Astrocyte of the cerebellum (primary cell): ENCODE measurements at places on chromosomes 12 and 14.

- DNase-seq: peak; percentile 24
These were observed 44.5 kb upstream of the EEA1 start for GRCh38 chr12:92973614-92974013.

GRCh38 chr14:36513451-36514277, 6.4 kb downstream of the NKX2-1 start:
- DNase-seq: no peak

GRCh38 chr14:96235426-96235825, 20.6 kb upstream of the BDKRB1 start:
- no peak for DNase-seq

DNA sequence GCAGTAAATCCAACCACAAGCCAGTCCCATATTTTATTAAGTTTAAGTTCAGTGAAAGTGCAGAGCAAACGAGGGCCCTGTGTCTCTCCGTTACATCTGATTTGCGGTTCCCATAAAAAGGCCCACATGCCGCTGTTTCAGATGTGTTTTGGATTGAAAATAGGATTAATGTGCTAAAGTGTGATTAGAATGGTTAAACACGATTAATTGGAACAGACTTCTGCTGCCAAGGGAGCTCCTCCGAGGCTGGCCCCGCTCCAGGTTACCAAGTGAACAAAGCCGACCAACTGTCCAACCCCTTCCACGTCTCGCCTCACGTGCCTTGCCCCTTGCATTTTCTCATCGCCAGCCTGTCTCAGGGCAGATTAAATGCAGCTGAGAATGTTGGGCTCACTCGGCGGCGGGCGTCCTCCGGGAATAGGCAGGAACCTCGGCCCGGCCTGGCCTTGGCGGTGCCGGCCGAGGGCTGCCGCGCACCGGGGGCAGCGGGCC, 166.5 kb upstream of the GSC start:
- DNase-seq: peak; percentile 15

DNA sequence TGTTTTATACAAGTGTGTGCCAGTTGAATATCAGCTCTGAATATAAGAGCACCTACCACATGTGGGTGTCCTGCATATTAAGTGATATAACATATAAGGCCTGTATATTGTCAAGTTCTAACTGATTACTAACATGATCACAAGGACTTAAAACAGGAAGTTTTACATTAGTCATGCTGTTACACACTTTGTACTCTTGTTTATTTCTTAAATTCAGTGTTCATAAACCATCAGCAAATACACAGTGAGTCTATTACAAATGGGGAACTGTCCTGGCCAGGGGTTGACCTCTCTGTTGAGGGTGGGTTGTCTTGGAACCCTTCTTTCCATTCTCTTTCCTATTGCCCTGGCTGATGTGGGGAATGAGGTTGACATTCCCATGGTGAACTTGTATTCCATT, 19.1 kb downstream of the HELB start:
- no peak for DNase-seq

- DNase-seq: no peak
These were observed 7.6 kb downstream of the ISM2 start for GRCh38 chr14:77491056-77491455.

DNA sequence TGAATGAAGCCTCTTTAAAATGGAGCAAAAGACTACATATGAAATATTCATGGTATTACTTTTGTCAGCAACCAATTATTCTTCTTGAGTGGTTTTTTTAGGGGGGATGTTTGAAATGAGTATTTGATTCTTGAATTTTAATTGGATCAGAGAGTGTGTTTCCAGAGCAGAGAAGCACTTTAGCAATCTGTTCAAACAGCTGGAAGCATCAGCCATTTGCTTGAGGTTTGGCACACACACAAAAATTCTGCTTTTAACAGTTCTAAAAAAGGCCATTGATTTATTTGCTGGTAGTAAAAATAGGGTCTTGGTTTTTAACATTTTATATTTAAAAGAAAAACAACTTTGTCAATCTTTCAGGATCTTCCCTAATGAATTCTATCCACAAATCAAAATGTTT, 292.7 kb downstream of the LRFN5 start:
- peak; percentile 32 for DNase-seq

DNA sequence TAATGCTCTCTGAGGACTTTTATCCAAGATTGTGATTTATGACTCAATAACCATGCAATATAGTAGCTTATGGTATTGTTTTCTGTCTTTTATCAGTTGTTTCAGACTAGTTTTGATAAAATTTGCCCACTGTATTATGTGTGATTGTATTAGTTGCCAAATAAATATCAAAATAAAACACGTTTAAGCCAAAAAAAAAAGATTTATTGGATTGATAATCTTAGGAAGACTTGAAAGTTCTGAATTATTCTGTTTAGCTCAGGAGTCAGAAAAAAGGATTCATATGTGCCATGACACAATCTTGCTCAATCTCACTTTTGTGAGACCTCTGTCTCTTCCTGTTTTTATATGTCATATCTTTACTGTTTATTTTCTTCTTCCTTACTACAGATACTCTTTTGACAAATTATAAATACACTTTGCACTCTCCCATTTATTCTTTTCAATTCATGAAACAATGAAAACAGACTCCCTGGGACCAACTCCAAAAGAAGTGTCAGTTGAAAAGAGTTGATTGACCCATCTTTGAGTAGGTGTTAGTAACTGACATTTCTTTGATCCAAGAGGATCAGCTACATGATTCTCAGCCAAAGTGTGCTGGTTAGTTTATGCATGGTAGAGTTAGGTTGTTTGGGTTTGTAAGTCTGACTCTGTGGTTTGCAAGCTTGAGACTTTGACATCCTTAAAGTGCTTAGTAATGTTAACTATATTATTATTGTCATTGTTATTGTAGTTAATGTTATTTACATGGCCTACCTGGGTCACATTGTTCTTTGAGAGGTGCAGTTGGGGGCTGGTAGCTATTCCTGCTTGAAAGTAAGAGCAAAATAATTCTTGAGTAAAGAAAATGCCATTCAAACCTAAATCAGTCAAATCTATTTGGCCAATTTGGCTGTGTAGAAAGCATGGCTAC, 2.5 kb downstream of the OR6C76 start:
- no peak for DNase-seq

DNA sequence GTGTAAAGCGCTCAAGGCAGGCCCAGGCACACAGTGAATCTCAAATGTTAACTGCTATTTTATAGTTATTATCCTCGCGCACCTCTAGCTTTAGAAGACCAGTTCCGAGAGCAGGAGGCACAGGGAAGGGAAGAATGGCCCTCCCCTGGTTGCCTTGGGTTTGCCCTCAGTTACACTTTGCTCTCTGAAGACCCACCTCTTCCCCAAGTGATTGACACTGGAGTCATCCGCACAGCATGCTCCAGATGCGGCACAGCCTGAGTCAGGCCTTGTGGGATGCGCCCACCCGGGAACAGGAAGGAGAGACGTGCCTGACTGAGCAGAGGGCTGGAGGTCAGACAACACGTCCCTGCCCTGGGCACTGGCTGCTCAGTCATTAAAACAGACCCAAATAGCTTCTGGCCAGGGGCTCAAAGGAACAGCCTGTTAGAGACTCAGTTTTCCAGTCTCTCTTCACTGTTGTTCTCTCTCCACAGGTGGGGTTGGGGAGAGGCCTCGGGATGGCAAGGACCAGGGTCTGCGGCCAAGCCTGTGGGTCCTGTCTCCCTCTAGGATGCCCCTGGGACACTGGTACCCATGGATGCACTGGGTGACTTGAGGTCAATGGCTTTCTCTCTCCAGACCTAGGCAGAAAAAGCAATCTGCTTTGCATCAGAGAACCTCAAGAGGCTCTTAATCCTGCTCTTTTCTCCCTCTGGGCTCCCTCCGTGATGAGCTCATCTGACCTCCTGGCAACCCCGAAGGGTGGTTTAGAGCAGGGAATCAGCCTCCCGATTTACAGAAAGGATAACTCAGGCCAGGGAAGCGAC, 13.6 kb upstream of the MLXIP start:
- DNase-seq: no peak

DNA sequence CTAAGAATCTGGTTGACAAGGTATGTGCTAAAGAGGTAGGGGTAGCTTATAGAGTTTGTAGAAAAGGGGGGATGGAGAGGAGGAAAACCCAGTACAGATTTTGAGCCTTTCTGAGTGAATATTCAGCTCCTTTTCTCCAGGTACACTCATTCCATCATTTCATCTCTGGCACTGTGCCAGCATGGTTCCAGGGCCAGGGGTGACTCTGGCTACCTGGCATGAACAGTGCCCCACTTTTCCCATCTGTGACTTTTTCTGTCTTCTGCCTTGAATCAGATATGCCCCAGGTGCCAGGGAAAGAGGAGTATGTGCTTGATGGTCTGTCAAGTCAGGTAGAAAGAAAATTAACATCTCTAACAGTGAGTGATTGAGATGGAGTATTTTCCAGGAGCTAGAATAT, 175.7 kb downstream of the CACNA1C start:
- DNase-seq: no peak

DNA sequence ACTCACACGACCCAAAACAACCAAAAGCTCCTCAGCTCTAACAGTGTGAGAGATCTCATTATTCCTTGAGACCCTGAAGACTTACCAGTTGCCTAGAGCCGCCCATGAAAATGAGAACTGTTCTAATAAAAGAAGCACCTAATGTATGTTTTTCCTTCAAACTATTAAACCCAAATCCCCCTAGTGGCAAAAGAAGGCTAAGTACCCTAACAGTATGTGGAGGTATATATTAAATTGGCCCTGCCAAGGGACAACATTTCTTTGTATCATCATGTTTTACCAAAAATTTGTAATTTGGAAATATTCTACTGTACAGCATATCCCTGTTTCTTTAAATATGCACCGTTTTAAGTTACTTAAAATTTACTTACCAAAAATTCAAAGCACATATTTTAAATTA, 38.0 kb upstream of the PPFIA2 start:
- DNase-seq: no peak

GRCh38 chr14:105333020-105333490, 18.5 kb downstream of the PACS2 start:
- no peak for DNase-seq

DNA sequence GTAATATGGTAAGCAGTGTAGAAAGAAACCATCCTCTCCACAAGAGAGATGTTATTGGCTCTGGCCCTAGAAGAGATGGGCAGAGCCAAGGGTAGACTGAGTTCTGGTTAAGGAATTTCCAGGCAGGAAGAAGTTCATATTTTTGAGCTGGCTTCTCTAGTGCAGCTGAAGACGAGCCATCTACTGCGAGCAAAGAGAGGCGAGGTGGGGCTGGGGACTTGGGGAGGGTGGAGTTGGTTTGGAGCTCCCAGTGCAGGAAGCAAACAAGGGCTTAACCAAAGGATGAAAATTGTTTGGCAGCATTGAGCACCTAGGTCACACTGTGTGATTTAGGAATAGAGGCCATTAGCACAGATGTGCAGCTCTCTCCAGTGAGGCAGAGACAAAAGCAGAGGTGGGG, 239.6 kb downstream of the ZFP36L1 start:
- DNase-seq: no peak

DNA sequence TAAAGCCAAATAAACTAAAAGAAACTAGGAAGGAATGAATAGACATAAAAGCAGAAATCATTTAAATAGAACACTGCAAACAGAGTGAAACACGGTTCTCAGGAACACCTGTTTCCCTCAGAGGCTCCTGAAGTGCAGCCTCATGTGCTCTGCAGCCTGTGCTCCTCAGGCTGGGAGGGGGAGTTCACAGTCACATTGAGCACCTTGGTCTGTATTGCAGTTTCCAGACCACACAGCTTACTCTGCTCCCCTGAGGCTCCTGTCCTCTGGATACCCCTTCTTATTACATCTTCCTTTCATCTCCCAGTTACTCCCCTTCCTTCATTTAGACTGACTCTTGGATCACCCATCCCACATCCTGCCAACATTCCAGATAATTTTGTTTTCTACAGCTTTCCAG, 49.7 kb upstream of the DCD start:
- DNase-seq: no peak

- DNase-seq: no peak
These were observed 37.1 kb upstream of the PELI2 start for GRCh38 chr14:56081139-56081538.

- DNase-seq: no peak
These were observed 21.6 kb downstream of the BTG1 start for GRCh38 chr12:92123780-92124688.

DNA sequence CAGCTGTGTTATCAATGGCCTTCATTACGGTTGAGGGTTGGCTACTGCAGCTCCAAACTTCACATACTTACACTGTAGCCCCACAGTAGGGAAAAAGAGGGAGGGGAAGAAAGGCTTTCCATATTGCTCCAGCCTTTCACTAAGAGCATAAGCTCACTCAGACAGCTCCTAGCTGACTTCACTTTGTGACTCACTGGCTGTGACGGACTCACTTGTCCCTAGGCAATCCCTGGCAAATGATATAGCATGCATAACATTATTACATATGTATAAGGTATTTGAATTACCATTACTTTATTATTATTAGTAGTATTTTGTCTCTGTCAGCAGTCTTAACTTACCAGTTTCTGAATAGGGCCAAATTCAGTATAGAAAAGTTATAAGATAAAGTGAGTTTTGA, 350.7 kb downstream of the RMST start:
- no peak for DNase-seq

- no peak for DNase-seq
These were observed 16.9 kb downstream of the PDE6H start for GRCh38 chr12:14989790-14990189.

GRCh38 chr12:66763467-66763866, 84.6 kb upstream of the GRIP1 start:
- no peak for DNase-seq

- no peak for DNase-seq
These were observed 10.6 kb upstream of the TNFRSF1A start for GRCh38 chr12:6352193-6353173.

- peak; percentile 95 for DNase-seq
These were observed 250.5 kb downstream of the DPF3 start for GRCh38 chr14:72643317-72643801.

DNA sequence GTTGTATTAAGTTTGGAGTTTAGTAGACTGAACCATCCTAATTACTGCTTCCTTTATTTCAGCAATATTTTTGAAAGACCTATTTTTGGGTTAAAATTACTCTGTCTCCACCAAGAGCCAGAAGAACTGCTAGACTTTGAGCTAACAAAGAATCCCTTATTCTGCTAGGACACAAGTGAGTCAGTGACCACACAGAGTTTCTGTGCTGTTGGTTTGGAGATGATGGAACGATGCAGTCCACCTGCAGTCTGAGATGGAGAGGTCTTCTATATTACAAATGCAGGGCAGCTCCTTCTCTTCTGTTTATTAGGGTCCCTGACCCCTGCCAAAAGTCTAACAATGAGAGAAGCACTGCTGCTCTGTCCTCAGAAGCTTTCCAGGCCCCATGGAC, 6.7 kb upstream of the STXBP6 start:
- no peak for DNase-seq

DNA sequence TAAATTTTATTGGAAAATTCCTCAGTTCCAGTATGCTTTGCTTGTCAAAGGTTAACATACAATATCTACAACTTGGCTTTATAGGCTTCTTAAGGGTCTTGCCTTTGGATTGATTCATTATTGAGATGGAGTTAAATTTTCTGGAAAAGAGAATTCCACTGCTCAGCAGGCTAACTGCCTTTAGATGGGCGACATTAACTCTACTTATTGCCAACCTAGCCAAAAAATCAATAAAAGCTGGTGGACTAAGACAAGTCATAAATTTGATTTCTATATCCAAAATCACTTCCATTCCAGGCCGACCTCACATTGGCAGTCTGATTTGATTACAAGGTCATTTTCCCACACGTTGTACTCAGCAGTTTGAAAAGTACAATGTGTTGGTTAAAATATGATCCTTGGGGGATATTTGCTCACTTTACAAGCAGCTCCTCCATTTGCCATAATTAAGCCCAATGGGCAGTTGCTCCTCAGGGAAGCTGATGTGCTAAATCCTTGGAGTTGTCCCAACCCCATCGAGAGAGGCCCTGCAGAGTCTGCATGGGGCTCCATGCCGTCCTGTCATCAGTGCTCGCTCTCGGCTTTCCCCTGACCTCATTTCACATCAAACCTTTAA, 36.1 kb upstream of the CRY1 start:
- no peak for DNase-seq
